Right atrium auricular region (tissue), 2 donors: ENCODE measurements at places on chromosomes 2 and 18. TPM values are rescaled to one million over a fixed set of nuclear protein-coding genes. Genes with fewer than 3 reads are reported as not detected.

DNA sequence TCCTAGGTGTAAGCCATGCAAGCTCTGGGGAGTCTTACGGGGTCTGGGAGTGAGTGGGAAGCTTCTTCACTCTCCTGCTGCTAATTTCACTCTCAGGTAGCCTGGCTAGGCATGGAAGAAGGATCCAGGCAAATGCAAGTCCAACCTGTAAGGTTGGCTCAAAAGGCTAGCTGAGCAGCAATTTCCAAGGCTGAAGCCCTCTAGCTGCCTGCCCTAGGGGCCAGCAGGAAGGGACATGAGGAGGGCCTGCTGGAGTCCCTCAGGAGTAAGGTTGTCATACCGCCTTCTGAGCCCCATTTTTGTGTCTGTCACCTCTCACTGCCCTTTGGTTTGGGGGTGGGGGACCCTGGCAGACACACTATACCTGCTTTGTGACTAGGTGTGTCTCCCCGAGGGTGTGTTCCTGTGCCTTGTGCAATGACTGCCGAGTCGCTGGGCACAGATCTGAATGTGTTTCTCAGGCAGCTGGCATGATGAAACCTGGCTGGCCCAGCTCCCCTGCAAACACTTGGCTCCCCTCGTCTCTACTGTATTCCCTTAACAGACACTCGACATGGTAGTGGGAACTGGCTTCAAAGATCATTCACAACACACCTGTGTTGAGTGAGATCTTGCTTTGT is 123.9 kb upstream of the FAM136A start:
- no peak for DNase-seq

Gene CYBRD1
- total RNA-seq, result 100 TPM

Gene DTNA
- total RNA-seq, result 197 TPM

Gene NCKAP1
- 107 TPM for total RNA-seq
